Activated T-cell treated with anti-CD3 and anti-CD28 coated beads, Interleukin-2, amount 50 U/mL, for 24 hours (primary cell): ENCODE measurements at places on chromosomes 4 and X.

- DNase-seq, result no peak
These were observed 101.0 kb downstream of the OPHN1 start for GRCh38 chrX:68332201-68332731.

DNA sequence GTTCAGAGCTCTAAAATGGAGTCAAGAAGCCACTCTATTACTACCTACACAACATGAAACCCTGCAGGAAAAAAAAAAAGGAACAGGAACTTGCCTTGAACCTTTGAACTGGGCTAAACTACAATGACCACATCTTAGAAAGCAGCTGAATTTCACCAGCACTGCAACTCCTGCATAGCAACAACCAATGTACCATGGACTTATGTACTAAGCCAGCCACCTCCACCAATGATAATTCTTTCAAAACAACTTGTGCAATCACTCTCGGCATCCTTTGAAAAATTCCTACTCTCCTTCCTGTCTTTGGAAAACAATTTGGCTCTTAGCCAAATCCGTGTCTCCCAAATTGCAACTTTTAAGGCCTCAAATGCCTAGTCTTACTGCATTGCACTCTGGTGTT is 26.8 kb upstream of the FMR1 start:
- DNase-seq, result no peak

- DNase-seq, result no peak
These were observed 195.7 kb downstream of the GPAT3 start for GRCh38 chr4:83731609-83732008.

- no peak for DNase-seq
These were observed 23.7 kb upstream of the UNC5C start for GRCh38 chr4:95572304-95572991.

GRCh38 chr4:36337665-36338185 is 56.3 kb downstream of the DTHD1 start:
- no peak for DNase-seq

GRCh38 chrX:81355436-81355835 is 153.5 kb downstream of the SH3BGRL start:
- no peak for DNase-seq

- DNase-seq, result peak; percentile 51
These were observed 33.4 kb upstream of the ENPP6 start for GRCh38 chr4:184250795-184251669.

- DNase-seq, result no peak
These were observed 328.2 kb downstream of the DKK2 start for GRCh38 chr4:106707776-106708463.

DNA sequence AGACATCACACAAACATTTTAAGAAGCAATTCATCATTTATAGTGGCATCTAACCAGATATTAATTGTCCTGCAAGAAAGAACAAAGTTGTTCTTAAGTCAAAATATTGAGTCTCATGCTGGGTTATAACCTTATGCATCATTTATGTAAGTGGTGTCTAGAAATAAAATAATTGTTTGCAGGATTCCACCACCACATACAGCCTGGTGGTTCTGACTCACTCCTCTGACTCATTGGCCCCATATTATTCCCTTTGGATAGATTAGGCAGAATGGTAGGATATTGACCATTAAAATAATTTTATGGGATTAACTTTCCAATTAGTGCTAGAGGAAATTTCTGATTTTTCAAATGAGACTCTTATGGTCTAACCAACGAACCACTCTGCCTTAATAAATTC is 384.5 kb downstream of the GRXCR1 start:
- no peak for DNase-seq

DNA sequence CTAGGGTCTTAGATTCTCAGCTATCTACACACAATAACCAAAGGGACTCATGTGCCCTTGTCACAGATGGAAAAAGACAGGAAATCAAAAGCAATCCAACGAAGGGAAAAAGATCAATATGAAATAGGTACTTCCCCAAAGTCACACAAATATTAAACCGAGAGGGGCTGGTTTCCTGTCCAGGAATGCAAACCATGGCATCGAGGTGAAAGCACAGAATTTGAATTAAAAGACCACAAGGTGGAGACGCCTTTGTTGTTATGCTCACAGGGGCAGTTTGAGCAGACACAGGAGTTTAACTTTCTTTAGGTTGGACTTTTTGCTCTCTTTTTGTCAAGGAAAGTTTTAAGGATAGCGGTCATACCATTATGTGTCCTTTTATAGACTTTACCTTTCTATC is 14.3 kb downstream of the H2BW1 start:
- DNase-seq, result no peak

- no peak for DNase-seq
These were observed 4.7 kb upstream of the CD40LG start for GRCh38 chrX:136643243-136643642.

- DNase-seq, result no peak
These were observed 17.3 kb upstream of the TMEM185A start for GRCh38 chrX:149648932-149649331.

DNA sequence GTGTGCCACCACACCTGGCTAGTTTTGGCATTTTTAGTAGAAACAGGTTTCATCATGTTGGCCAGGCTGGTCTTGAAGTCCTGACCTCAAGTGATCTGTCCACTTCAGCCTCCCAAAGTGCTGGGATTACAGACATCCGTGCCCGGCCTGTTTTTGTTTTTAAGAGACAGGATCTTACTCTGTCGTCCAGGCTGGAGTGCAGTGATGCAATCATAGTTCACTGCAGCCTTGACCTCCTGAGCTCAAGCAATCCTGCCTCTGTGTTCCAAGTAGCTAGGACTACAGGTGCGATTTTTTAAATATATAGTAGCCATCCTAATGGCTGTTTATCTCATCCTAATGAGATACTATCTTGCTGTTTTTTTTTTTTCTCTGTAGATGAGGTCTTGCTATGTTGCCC is 47.6 kb downstream of the RNF212 start:
- no peak for DNase-seq

DNA sequence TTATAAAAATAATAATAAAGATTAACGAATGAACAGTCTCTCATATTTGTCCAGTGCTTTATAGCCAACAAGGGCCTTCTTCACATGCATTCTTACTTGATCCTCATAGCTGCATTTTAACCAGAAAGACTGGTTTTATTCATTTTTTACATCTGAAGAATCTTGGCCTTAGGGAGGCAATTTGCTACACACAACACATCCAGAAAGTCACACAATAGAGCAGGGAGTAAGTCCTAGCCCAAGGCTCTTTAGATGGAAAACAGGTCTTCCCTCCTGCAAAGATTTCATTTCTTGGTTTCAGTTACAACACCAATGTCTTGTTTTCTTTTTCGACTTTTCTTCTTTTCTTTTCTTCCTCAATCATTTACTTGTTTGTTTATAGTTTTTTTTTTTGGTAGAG is 13.0 kb upstream of the C1GALT1C1 start:
- no peak for DNase-seq

- no peak for DNase-seq
These were observed 123.5 kb downstream of the BCOR start for GRCh38 chrX:39974270-39974669.

DNA sequence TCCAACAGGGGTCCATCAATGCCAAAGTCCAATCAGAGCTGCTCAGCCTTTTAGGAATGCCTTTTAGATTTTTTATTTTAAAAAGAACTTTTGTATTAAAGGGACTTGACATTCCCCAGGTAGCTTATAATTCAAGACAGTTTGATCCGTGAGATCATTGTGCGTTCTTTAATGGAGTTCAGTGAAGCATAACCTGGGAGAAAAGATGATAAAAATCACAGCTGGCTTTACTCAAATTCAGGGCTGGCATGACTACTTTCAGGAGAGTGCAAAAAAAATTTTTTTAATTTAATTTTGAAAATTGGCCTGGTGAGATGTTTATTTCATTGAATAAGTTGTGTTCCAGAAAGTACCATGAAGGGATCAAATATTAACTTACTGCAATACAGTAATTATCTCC is 118.2 kb downstream of the VCX2 start:
- DNase-seq, result no peak

GRCh38 chrX:11273544-11273943 is 19.7 kb upstream of the AMELX start:
- DNase-seq, result no peak

- no peak for DNase-seq
These were observed 18.6 kb upstream of the ANKRD17 start for GRCh38 chr4:73277201-73277600.

- no peak for DNase-seq
These were observed 507.8 kb upstream of the INTU start for GRCh38 chr4:127124919-127125318.

GRCh38 chr4:74317616-74318246 is 9.5 kb downstream of the EPGN start:
- no peak for DNase-seq

DNA sequence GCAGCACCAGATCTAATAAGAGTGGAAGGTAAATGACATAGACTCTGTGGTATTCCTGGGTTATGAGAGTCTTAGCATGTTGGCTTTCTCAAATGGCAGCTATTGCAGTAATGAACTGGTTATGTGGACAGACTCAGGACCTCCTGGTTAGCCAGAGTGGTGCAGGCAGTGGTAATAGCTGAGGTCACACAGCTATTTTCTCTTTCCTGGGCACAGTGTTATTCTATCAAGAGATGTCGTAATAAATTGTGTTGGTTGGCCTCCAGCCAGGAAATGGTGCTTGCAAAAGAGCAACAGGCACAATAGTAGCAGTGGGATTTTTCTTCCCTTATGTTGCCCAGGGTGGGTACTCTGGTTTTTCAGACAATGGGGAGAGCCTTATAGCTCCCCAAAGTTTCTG is 279.2 kb upstream of the FGF16 start:
- DNase-seq, result no peak

GRCh38 chrX:8179656-8180055 is 8.6 kb upstream of the VCX2 start:
- DNase-seq, result no peak

DNA sequence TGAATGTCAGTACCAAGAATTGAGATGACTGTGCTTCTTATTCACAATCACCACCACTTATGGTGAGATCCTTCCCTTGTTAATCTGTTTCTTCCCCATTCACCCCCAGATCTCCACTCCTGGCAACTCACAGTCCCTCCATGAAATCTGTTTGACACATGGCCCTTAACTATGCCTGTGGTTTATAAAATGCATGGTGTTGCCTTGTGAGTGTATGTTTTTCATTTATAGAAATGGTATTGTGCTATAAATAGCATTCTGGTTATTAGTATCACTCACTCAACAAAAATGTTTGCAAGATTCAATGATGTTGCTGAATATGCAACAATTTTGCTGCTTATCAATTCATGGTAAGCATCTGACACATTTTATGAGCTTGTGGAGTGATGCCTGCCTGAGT is 131.0 kb downstream of the PRKX start:
- no peak for DNase-seq

GRCh38 chr4:54473798-54474197 is 184.0 kb upstream of the KIT start:
- DNase-seq, result no peak

DNA sequence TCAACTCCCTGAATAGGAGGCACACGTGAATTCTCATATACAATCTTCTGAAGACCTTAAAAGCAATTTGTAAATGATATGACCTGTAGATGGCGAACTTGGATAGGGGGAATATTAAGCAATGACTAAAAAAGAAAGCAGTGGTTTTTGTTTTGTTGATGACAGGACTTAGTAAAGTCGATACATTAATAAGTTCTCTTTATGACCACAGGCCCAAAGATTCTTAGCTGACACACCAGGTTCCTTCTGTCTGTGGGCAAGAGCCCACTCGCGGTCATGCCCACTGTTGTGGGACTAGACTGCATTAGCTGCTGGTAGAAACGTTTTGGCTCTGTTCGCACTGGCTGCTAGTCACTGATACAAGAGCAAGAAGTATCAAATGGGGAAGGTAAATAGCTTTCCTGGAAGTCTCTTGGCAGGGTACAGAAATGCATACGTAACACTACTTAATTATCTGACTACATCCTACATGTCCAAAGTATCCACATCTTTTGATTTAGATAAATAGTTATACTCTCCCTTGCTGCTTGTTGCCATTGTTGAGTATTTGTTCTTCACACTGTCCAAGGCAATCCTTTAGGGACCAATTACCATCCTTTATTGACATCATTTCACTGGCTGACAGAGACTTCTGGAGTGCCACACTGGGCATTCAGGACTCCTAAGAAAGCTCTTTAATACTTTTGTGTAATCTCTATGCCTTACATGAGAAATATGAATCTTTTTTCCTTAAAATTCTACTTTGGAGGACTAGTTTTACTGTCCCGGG is 31.0 kb downstream of the ALPK1 start:
- DNase-seq, result peak; percentile 38

DNA sequence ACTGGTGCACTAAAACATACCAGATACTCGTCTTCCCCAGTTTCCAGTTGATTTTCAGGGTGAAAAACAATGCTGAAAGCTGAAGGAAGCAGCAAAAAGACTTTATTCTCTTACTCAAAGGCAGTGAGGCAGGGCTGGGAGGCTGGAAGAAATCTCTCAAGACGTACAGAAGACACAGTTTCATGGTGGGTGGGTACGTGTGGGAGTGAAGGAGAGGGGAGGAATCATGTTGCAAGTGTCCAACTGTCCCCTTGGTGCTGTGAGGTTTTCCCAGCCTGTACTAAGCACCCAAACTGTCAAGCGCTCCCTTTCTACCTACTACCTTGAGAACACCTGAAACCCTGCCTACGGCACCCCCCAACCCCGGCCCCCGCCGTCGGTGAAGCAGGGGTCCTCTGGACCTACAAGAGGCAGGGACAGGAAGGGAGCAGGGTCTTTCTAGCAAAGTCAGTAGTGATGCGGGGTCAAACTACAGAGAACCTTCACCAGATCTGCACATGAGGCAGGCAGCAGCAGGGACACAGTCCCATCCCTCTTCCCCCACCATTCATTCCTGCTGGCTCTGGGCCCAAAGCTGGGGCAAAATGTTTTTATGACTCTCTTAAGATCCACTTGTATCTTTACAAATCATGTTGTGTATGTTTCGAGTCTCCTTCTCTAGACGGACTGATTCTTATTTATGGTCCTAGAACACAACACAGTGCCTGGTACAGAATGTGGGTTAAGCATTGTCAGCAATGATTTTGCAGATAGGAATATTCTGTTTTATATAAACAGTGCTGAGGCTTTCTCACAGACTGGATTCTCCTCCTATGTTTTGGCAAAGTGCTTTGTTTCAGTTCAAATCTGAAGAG is 2.4 kb upstream of the SETD7 start:
- DNase-seq, result no peak

GRCh38 chr4:336893-337142 is 796 bp upstream of the ZNF141 start:
- no peak for DNase-seq

GRCh38 chr4:75660491-75660890 is 12.7 kb downstream of the G3BP2 start:
- no peak for DNase-seq

GRCh38 chr4:80201252-80202151 is 4.2 kb downstream of the PRDM8 start:
- DNase-seq, result no peak

DNA sequence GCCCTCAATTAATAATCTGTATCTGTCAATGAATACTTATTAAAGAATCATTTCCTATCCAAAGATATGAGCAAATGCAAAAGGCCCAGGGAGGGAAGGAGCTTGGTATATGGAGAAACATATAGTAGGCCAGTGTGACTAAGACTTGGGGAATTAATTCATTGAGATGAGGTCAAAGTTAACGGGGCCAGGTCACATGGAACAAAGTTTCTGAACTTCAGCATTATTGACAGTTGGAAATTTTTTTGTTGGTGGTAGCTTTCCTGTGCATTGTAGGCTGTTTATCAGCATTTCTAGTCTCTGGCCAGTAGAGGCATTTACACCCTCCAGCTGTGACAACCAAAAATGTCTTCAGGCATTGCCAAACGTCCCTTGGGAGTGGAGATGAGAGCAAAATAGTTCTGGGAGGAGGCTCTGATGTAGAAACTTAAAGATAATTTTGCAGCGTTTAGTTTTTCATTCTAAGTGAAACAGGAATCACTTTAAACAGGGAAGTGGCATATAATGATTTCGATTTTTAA is 202.0 kb downstream of the SLC4A4 start:
- no peak for DNase-seq
